ENCODE measurements at places on chromosomes 5 and 9. TPM values are rescaled to one million over a fixed set of nuclear protein-coding genes. Genes with fewer than 3 reads are reported as not detected.

GALNT12 gene
- polyA plus RNA-seq, result 4.9 TPM

SPATA31A3 gene
- polyA plus RNA-seq, result not detected

GDNF gene
- polyA plus RNA-seq, result not detected

KIAA0825 gene
- polyA plus RNA-seq, result not detected

PARP8 gene
- 10.8 TPM for polyA plus RNA-seq

FAM169A gene
- polyA plus RNA-seq, result 0.25 TPM

- H3K27me3 ChIP-seq, result peaks cover 12% of the 10 kb centered on the region
- no peaks in the 10 kb centered on the region for H3K36me3 ChIP-seq
- H3K4me1 ChIP-seq, result no peaks in the 10 kb centered on the region
- H3K4me3 ChIP-seq, result no peak overlapping the region
- no peak for DNase-seq
Measured at GRCh38 chr5:88667496-88668201, 215.3 kb downstream of the MEF2C start.

- H3K4me3 ChIP-seq, result no peak overlapping the region
- DNase-seq, result no peak
- no peak overlapping the region for H3K27ac ChIP-seq
- H3K36me3 ChIP-seq, result no peaks in the 10 kb centered on the region
- no peaks in the 10 kb centered on the region for H3K4me1 ChIP-seq
Measured at GRCh38 chr5:163566678-163567077, 61.3 kb downstream of the MAT2B start.

DNA sequence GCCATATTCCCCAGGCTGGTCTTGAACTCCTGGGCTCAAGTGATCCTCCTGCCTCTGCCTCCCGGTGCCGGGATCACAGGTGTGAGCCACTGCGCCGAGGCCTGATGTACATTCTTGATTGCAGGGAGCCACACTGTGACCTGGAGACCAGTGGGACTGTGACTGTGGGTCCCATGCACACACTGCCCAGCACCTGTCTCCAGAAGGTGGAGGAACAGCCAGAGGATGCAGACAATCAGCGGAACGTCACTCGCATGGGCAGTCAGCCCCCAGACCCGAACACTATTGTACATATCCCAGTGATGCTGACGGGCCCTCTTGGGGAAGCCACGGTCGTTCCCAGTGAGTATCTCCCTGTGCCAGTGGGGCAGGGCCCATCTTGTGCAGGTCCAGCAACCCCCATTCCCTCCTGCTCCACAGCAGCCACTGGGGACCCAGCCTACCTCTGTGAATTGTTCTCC is 147.3 kb downstream of the CACNA1B start:
- no peak overlapping the region for H3K4me3 ChIP-seq
- H3K27me3 ChIP-seq, result no peaks in the 10 kb centered on the region

- no peaks in the 10 kb centered on the region for H3K36me3 ChIP-seq
- H3K27ac ChIP-seq, result no peak overlapping the region
- no peak for DNase-seq
- no peaks in the 10 kb centered on the region for H3K4me1 ChIP-seq
Measured at GRCh38 chr5:125011419-125011818, 265.0 kb upstream of the ZNF608 start.

DNA sequence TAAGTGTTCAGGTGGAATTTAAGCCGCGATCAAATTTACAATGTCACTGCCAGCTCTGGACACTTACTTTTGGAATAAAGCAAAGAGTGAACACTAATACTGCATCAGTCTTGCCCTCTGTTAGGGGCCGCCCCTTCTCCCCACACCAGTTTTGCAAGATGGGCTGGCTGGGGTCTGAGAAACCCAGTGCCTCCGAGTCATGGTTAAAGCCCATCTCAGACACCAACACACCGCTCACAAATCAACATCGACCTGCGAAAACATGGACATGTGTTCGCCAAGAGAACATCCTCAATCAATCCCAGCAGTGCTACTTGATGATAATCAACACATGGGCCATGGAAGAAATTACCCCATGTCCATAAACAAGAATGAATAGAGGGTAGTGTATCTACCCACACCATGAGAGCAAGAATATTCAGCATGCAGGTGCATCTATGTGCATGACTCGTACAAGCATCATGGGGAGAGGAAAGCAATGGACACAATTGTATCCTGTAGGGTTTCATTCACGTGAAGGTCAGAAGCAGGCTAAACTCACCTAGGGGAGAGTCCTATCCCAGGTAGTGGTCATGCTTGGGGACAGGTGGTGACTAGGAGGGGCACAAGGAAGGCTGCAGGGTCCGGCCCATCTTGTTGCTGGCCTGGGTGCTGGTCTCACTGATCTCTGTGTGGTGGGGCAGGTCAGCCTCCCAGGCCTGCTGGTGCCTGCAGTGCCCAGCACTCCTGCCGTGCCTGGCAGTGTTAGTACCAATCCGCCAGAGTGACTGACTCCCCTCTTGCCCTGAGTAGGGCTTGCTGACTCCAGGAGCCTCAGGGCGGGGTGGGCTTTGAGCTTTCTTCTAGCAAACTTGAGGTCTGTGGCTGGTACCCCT is 5.0 kb downstream of the S1PR3 start:
- peaks cover 10% of the 10 kb centered on the region for H3K36me3 ChIP-seq
- H3K4me1 ChIP-seq, result no peaks in the 10 kb centered on the region
- no peak overlapping the region for H3K4me3 ChIP-seq
- DNase-seq, result no peak

DNA sequence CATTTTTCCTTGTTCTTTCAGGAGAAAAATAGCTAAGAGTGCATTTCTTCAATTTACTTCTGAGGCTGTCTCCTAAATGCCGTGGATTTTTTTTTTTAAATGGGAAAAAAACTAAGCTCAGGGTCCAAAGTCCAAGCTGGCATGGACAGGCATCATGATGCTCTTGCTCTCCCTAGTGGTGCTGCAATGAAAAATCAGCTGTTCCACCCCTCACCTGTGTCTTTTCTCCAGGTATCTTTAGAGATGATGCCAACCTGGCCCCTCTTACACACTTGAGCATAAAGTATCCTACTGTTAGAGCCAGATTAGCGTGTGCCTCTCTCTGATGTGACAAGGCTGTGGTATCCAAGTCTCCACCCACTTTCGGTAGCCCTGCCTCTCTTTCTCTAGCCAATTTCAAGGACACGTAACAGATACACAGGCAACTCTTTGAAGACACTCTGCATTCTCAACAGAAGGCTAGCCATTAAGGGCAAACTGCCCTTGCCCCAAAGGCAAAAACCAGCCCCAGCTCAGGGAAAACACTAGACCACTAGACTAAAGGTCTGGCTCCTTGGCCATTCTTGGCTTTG is 208.8 kb downstream of the SAXO1 start:
- H3K4me1 ChIP-seq, result no peaks in the 10 kb centered on the region
- H3K36me3 ChIP-seq, result no peaks in the 10 kb centered on the region
- H3K4me3 ChIP-seq, result no peak overlapping the region
- DNase-seq, result no peak

- H3K27ac ChIP-seq, result no peak overlapping the region
- H3K27me3 ChIP-seq, result no peaks in the 10 kb centered on the region
- DNase-seq, result no peak
- no peak overlapping the region for H3K4me3 ChIP-seq
- no peaks in the 10 kb centered on the region for H3K36me3 ChIP-seq
- no peaks in the 10 kb centered on the region for H3K4me1 ChIP-seq
Measured at GRCh38 chr5:16482891-16483290, 17.3 kb upstream of the ZNF622 start.

DNA sequence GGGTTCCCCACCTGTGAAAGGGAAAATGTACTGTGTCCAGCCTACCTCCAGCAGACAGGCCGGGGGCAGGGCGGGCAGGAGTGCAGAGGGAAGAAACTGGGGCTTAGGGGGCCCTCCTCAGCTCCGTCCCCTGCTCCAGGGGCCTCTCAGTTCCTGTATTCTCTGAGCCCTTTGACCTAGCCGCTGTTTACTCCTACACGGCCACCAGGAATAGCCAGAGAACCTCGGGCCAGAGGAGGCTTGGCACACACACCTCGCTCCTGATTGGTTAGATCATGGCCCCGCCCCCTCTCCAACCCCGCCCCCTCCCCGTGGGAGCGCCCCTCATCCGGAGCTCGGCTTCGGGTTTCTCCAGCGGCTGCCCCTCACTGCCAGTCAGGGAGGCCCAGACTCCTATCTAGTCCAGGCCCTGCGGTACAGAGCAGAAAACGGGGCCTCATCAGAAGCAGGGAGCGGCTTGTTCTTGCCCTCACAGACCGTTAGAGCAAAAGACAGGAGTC is 2.2 kb downstream of the ST6GALNAC6 start:
- peaks cover 18% of the 10 kb centered on the region for H3K36me3 ChIP-seq
- DNase-seq, result peak; percentile 92
- H3K4me1 ChIP-seq, result no peaks in the 10 kb centered on the region
- H3K27me3 ChIP-seq, result no peaks in the 10 kb centered on the region
- peak overlapping the region; percentile 24 for H3K27ac ChIP-seq

- H3K4me1 ChIP-seq, result no peaks in the 10 kb centered on the region
- no peak overlapping the region for H3K4me3 ChIP-seq
- DNase-seq, result no peak
- no peak overlapping the region for H3K27ac ChIP-seq
Measured at GRCh38 chr9:131839281-131840084, 99.6 kb upstream of the RAPGEF1 start.
